ENCODE measurements at places on chromosomes 1 and 21. TPM values are rescaled to one million over a fixed set of nuclear protein-coding genes. Genes with fewer than 3 reads are reported as not detected.

- H3K4me3 ChIP-seq: no peak overlapping the region
- no peak for DNase-seq
Measured at GRCh38 chr1:192941722-192942411, 117.3 kb downstream of the UCHL5 start.

DNA sequence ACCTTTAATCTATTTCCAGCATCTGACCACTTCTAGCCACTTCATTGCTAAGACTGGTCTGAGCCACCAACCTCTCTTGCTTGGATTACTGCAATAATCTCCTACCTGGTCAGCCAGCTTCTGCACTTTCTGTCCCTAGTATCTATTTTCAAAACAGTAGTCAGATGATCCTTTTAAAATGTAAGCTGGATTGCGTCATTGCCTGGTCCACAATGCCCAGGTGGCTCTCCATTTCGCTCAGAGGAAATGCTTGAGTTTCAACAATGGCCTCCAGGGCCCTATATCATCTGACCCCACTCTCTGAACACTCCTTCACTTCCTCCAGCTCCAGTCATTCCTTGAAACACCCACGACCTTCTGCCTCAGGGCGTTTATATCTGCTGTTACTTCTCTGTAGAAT lies 2.3 kb downstream of the FYB2 start:
- H3K27ac ChIP-seq: no peak overlapping the region
- no peaks in the 10 kb centered on the region for H3K4me1 ChIP-seq
- no peaks in the 10 kb centered on the region for H3K27me3 ChIP-seq
- H3K36me3 ChIP-seq: no peaks in the 10 kb centered on the region
- H3K4me3 ChIP-seq: no peak overlapping the region
- no peak for DNase-seq

GRCh38 chr1:117093870-117094621 lies 27.5 kb downstream of the TRIM45 start:
- H3K36me3 ChIP-seq: peaks cover 28% of the 10 kb centered on the region
- H3K27ac ChIP-seq: no peak overlapping the region
- no peak overlapping the region for H3K4me3 ChIP-seq
- no peaks in the 10 kb centered on the region for H3K27me3 ChIP-seq

DNA sequence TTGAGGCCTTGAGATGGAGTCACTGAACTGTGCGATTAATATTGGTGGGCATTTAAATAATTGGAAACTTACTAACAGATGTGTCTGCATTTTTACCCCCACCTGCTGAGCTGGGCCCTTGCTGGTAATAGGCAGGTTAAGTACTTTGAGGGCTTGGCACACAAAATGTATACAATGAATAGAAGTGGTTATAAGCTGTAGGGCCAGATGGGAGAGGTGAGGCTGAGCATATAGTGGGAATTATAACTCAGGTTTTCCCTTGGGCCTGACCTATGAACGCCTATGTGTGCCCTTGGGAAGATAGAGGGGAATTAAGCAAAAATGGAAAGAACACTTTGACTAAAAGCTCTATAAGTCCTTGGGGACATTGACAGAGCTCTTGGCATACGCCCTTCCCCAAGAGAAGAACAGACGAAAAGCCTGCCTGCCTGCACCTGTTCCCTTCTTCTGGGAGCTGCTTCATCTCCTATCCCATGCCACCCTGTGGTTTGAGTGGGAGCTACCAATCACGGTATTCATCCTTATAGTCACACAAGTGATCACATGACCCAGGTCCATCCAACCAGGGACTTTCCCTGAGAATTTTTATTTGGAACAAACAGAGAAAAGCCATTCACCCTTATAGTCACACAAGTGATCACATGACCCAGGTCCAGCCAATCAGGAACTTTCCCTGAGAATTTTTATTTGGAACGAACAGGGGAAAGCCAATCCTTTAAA lies 260.7 kb upstream of the CSF3R start:
- DNase-seq: no peak
- no peak overlapping the region for H3K4me3 ChIP-seq
- H3K27ac ChIP-seq: no peak overlapping the region

GRCh38 chr1:152546704-152547103 lies 19.9 kb downstream of the LCE3E start:
- H3K4me1 ChIP-seq: no peaks in the 10 kb centered on the region
- no peaks in the 10 kb centered on the region for H3K27me3 ChIP-seq
- no peak overlapping the region for H3K4me3 ChIP-seq
- H3K27ac ChIP-seq: no peak overlapping the region

- H3K4me1 ChIP-seq: no peaks in the 10 kb centered on the region
- no peaks in the 10 kb centered on the region for H3K27me3 ChIP-seq
- H3K27ac ChIP-seq: no peak overlapping the region
- H3K4me3 ChIP-seq: no peak overlapping the region
- DNase-seq: no peak
Measured at GRCh38 chr21:35428937-35429336, 379.8 kb upstream of the RUNX1 start.

- no peak overlapping the region for H3K27ac ChIP-seq
- no peaks in the 10 kb centered on the region for H3K36me3 ChIP-seq
- peaks cover 46% of the 10 kb centered on the region for H3K27me3 ChIP-seq
- no peak for DNase-seq
- no peaks in the 10 kb centered on the region for H3K4me1 ChIP-seq
- H3K4me3 ChIP-seq: no peak overlapping the region
Measured at GRCh38 chr1:175400766-175401165, 208.2 kb upstream of the KIAA0040 start.

DNA sequence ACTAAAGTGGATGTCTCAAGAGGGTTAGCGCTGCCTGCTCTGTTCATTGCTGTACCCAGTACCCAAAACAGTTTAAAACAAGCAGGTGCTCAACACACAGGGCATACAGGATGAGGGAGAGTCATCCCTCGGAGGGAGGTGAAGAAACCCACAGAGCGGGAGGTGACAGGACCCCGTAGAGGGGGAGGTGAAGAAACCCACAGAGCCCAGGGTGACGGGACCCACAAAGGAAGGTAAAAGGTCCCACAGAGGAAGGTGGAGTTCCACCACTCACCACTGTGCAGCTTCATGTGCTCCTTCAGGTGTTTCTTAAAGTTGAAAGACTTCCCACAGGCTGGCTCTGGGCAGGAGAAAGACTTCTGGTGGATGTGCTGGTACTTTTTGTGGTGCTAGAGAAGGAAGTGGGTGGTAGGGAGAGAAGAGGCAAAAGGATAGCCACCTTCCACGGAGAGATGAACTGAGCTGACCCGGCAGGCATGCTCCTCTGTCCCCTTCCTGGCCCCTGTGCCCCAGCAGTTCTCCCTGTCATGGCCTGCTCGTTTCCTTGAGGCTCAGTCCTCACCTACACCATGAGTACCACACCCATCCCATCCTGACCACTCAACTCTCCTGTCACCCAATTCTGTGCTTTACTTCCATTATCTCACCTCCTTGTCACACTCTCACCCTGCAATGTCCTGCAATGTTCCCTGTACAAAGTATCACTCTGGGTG lies 5.1 kb downstream of the ZNF692 start:
- peaks cover 7% of the 10 kb centered on the region for H3K4me1 ChIP-seq
- DNase-seq: no peak
- H3K27me3 ChIP-seq: no peaks in the 10 kb centered on the region
- H3K27ac ChIP-seq: no peak overlapping the region
- no peak overlapping the region for H3K4me3 ChIP-seq

GRCh38 chr21:37711836-37712568 lies 204.3 kb downstream of the KCNJ6 start:
- H3K4me1 ChIP-seq: no peaks in the 10 kb centered on the region
- no peaks in the 10 kb centered on the region for H3K36me3 ChIP-seq
- no peak overlapping the region for H3K4me3 ChIP-seq
- no peaks in the 10 kb centered on the region for H3K27me3 ChIP-seq
- no peak overlapping the region for H3K27ac ChIP-seq

- H3K36me3 ChIP-seq: no peaks in the 10 kb centered on the region
- no peak overlapping the region for H3K4me3 ChIP-seq
- DNase-seq: peak; percentile 24
- no peaks in the 10 kb centered on the region for H3K4me1 ChIP-seq
- H3K27me3 ChIP-seq: peaks cover 26% of the 10 kb centered on the region
Measured at GRCh38 chr1:48109390-48110013, 112.3 kb upstream of the TRABD2B start.

DNA sequence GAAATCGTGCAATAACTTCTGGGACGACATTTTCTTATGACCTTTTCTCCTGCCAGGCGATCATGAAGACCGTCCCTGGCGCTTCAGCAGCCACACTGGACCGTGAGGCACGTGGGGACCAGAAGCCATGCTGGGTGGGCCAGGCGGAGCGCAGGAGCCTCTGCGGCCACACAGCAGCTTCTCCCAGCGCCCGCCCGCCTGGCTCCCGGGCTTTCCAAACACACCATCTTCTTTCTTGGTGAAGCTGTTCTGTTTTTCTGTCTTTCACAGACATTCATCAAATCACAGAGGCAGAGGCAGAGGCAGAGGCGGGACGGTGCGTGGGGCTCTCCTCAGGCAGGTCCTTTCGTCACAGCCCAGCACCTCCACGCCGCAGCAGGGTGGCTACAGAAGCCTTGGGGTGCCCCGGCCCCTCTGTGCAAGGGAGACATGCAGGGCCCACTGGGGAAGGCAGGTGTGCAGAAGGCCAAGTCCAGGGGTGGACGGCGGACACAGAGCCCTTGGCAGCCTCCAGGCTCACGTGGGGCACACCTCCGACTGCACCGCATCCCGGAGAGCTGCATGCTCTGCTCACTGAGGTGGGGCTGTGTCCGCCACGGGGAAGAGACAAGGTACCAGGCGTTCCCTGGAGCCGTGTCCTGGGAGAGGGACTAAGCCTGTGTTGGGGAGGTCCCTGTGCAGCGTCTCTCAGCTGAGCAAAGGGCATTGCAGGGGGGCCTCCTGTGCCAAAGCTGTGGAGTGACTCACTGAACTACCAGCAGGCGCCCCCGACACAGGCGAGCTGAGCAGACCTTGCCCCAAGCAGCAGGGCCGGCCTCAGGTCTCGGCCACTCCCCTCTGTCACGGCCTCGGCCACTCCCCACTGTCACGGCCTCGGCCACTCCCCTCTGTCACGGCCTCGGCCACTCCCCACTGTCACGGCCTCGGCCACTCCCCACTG lies 2.6 kb upstream of the TMEM240 start:
- H3K4me3 ChIP-seq: no peak overlapping the region
- H3K27ac ChIP-seq: no peak overlapping the region
- no peaks in the 10 kb centered on the region for H3K27me3 ChIP-seq

DNA sequence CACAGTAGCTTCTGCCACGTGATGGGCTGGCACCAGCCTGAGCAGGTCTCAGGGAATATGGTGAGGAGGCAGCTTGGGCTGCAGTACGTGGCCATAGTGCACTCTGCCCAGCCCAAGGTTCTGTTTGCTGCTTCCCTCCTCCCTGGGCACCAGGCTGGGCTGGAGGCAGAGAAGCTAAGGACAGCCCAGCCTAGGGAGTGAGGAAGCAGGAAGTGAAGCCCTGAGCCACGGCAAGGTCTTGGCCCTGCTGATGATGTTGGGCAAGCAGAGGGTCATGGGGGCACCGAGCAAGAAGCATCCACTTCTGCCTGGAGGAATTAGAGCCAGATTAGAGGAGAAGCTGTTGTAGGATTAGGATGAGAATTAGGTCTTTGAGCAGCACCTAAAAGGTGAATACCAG lies 326.7 kb upstream of the VAMP3 start:
- no peak overlapping the region for H3K27ac ChIP-seq
- no peak overlapping the region for H3K4me3 ChIP-seq
- no peaks in the 10 kb centered on the region for H3K36me3 ChIP-seq
- H3K4me1 ChIP-seq: no peaks in the 10 kb centered on the region
- no peaks in the 10 kb centered on the region for H3K27me3 ChIP-seq

- peaks cover 65% of the 10 kb centered on the region for H3K4me1 ChIP-seq
- no peaks in the 10 kb centered on the region for H3K27me3 ChIP-seq
- no peaks in the 10 kb centered on the region for H3K36me3 ChIP-seq
- peak overlapping the region; percentile 39 for H3K4me3 ChIP-seq
- H3K27ac ChIP-seq: peak overlapping the region; percentile 99
- no peak for DNase-seq
Measured at GRCh38 chr1:156504438-156504813, 3.9 kb upstream of the MEF2D start.

GRCh38 chr21:35136106-35136505 lies 87.0 kb upstream of the RUNX1 start:
- no peak for DNase-seq
- H3K36me3 ChIP-seq: no peaks in the 10 kb centered on the region
- H3K27ac ChIP-seq: peak overlapping the region; percentile 81
- H3K4me1 ChIP-seq: peaks cover 38% of the 10 kb centered on the region
- no peak overlapping the region for H3K4me3 ChIP-seq
- H3K27me3 ChIP-seq: no peaks in the 10 kb centered on the region

Gene RCSD1
- 0.15 TPM for total RNA-seq

Gene AUNIP
- 12.1 TPM for total RNA-seq

Gene TBX19
- total RNA-seq: 3.0 TPM
